NCI-H1092 treated with DMSO at 0.1 percent for 48 hours (cell line): ENCODE measurements at places on chromosomes 7 and 10.

DNA sequence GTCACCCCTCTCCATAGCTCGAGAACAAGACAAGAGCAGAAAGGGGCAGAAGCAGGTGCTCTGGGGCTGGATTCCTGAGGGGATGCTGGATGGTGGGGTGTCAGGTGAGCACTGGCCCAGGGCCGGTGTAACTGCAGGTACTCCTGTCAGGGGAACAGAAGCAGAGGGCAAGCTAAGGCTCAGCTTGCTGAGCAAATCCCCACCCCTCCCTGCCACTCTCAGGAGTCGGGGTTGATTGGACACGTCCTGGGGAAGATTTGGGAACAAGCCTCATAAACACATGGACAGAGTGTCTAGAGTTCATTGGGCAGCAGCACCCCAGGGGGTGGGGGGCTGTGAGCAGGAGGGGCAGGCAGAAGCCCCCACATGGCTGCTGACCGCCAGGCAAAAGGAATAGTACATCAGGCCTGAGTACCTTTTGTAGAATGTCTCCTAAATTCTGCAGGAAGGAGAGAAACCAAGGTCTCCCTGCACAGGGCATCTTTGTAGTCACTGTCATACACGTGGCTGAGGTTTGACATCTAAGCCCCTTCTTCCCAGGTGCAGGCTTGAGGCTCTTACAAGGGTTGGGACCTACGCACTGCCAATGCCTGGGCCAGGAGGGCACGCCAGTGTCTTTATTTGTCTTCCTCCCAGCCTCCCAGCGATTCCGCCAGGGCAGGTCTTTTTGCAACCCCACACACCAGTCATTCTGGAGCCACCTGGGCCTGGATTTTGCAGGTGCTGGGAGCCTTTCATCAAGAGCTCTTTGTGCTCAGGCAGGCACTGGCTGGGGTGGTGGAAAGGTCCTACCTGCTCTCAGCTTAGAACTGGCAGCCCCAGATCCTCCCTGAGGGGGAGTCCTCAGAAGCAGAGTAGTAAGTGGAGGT, 2.8 kb downstream of the CALML3 start:
- DNase-seq = no peak

- DNase-seq = no peak
Measured at GRCh38 chr7:102205915-102206314, 80.8 kb upstream of the SH2B2 start.

DNA sequence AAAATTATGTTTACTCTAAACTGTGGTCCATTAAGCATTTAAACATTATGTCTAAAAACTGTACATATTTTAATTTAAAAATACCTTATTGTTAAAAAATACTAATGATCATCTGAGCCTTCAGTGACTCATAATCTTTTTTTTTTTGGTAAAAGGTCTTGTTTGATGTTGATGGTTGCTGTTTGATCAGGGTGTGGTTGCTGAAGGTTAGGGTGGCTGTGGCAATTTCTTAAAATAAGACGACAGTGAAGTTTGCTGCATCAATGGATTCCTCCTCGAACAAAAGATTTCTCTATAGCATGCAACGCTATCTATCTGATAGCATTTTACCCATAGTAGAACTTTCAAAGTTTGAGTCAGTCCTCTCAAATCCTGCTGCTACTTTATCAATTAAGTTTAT, 180.0 kb upstream of the AHR start:
- no peak for DNase-seq

DNA sequence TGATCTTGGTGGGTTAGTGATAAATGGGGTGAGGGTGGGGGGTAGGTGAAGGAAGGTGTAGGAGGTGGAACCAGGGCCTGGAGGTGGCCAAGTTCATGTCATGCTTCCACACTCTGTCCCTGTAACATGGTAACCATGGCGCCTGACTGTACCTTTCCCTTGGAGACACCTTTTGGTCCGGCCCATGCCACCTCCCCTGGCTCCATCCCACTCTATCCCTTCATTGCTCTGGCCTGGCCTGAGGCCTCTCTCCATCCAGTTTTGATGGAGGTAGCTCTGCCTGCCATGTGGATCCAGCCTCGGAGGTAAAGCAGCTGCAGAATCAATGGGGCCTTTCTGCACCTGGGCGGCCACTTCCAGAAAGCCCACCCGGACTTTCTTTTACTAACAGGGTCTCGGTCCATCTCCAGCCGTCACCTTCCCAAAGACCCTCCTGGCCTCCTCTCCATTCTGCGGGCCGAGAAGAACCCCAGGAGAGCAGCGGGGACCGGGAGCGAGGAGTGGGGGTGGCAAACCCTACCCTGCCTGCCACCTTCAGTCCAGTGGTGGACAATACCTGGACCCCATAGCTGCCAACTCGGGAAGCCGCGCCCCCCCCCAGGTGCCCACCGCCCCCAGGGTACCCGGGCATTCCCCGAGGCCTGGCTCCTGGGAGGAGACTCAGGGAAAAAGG, 504 bp upstream of the TRRAP start:
- DNase-seq = no peak

DNA sequence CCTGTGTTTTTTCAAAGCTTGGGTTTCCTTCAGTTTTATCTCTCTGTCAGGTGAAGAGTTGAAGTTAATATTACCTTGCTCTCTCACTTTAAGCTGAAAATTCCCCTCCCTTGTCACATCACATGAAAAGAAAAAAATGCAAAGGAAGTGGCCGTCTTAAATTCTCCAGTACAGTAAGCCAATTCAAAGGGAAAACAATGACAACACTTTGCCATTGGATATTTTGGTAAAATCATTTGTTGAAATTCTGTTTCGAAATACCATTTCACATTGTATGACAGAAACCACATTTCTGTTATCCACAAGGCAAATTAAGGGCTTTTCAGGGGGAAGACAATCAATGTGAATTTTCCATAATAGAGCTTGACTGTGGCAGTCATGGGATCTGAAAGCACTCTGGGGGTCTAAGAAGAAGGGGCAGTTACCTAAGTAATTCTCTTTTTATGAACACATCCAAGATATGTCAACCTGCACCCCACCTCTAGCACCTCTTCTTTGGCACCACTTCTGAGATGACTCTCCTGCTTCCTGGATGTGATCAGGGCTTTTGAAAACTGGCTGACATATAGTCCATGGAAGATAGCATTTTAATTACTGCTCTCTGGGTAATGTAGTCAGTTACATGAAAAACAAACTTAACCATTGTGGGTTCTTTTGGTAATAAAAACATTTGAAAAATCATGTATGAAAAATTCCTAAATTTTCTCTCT, 63.8 kb downstream of the ENTPD1 start:
- no peak for DNase-seq

- DNase-seq = peak; percentile 22
Measured at GRCh38 chr7:98879198-98879978, 1.1 kb downstream of the TRRAP start.

DNA sequence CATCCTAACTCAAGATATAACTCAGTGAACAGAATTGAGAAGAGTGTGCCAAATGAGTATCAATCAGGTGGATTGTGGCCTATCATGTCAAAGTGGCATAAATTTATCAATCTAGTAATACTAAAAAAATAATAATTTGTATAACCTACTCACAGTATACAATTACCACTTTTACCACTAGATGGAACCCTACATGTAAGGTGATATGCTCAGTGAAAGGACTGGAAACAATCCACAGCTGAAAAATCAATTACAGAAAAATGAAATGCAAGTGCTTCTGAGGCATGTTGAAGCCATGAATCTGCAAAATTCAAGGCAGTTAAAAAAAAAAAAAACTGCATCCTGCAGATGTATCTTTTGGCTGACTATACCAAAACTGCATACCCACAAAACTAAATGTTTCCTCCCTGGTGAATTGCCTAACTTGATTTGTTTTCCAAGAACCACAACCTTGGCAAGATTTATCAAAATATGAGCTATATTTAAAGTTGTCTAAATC, 13.9 kb downstream of the ARHGAP19 start:
- peak; percentile 28 for DNase-seq

DNA sequence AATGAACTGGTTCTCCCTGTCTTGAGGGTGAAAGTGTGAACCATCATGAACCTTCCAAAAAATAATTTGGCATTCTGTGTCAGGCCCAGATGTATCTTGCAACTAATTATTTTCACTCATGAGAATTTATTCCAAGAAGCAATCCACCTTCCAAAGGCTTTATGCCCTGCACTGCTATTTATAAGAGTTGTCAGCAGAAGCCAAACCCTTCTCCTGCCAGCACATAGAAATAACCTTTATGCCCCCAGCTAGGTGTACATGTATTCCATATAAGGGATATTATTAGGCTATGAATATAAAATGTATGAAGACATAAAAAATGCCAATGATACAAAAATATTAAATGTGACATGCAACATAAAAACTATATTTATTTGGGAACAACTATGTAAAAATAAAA, 69.0 kb upstream of the GDF10 start:
- no peak for DNase-seq

DNA sequence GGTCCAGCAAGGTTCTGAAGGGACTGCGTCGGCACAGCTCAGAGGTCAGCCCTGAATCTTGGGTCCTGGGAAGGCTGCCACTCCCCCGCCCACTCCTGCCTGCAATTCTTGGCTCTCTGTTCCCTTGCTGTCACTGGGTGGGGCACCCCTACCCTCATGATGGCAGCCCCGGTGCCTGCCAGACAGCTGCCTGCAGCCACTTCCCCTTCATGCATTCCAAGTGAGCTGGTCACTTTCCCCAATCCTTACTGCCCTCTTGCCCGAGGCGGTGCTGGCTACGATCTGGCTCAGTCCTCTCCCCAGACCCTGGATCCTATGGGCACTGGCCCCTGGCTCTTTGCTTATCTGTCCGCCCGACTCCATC, 14.2 kb downstream of the MYL10 start:
- DNase-seq = no peak

- no peak for DNase-seq
Measured at GRCh38 chr10:75852851-75853484, 421.5 kb downstream of the LRMDA start.

- DNase-seq = no peak
Measured at GRCh38 chr10:50522908-50523307, 100.8 kb downstream of the SGMS1 start.

- DNase-seq = no peak
Measured at GRCh38 chr10:6364893-6365292, 162.2 kb downstream of the PFKFB3 start.

DNA sequence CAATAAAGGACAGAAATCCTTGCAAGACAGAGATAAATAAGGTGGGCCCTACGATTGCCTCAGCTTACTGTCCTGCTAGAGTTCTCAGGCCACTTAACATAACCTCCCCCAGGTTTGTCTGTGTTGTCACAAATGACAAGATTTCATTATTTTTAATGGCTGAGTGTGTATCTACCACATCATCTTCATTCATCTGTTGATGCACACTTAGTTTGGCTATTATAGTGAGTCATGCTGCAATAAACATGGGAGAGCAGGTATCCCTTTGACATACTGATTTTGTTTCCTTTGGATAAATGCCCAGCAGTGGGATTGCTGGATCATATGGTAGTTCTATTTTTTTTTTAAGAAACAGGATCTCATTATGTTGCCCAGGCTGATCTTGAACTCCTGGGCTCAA, 60.6 kb downstream of the PRTFDC1 start:
- DNase-seq = peak; percentile 6

DNA sequence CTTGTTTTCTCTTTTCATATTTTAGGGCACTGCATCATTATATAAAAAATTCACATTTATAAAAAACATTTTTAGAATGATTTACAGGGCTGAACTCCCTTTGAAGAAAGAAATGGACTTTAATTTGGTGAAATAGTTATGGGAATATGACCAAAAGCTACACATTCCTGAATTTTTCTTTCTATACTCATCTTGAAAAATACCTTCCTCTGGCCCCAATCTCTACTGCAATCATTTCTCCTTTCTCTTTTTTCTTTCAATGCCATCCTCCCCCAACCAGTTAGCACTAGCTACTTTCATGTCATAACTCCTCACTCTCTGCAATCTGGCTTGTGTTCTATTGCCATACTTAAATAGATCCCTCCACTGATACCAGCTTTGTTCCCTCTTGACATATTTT, 6.2 kb downstream of the WNT8B start:
- DNase-seq = no peak

GRCh38 chr10:52466464-52466863, 152.4 kb downstream of the DKK1 start:
- no peak for DNase-seq

DNA sequence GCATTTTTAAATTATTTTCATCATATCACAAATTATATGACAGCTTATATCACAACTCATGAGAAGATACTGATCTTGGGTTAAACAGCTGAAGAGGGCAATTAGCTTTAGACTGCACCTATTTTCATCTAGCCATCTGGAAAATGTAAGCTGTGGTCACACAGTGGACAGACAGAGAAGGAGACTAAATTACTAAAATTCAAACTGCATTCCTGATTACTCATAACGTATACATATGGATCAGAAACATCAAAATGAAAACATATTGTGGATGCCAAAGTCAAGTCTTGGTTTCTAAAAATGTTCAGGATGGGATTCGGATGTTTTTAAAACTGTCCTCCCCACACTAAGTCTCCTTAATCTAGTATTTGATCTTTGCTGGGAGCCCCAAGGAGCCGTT, 6.6 kb downstream of the BBIP1 start:
- no peak for DNase-seq

DNA sequence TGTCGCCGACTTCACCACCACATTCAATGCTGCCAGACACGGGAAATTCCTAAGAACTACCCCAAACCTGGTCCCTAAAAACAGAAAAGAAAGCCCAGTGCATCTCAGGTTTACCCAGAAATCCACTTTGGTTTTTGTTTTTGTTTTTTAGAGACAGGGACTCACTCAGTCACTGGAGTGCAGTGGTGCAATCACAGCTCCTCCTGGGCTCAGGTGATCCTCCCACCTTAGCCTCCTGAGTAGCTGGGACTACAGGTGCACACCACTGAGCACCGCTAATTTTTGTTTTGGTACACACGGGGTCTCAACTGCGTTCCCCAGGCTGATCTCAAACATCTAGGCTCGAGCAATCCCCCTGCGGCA, 22.8 kb downstream of the MAD1L1 start:
- DNase-seq = no peak

GRCh38 chr10:6140141-6140841, 51.5 kb downstream of the RBM17 start:
- no peak for DNase-seq

DNA sequence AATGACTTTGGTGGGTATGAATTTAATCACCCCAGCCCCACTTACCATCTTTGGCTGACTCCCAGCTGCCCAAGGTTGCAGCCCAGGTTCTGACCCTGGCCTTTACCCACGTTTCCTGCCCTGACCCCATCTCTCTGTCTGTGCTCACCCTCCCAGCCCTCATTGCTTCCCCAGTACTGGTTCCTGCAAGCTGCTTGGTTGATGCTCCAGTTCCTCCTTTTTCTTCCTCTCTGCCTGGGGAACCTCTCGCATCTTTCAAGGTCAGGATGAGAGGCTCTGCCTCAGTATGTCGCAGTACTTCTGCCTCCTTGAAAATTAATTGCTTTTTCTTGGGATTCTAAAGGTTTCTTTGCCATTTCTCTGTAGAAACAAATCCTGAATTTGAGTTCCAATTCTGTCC, 263.8 kb upstream of the ZNF32 start:
- no peak for DNase-seq

- no peak for DNase-seq
Measured at GRCh38 chr7:116211913-116212596, 1.7 kb downstream of the TES start.

GRCh38 chr10:5897053-5897340, 7.0 kb downstream of the FBH1 start:
- DNase-seq = no peak

GRCh38 chr7:118330388-118330787, 105.9 kb downstream of the ANKRD7 start:
- DNase-seq = no peak

GRCh38 chr7:1430056-1430845, 29.0 kb downstream of the MICALL2 start:
- no peak for DNase-seq
